ENCODE measurements at places on chromosomes 11 and 22.
A peak's percentile ranks its signal among the peaks of the same experiment; 100 is the strongest.

DNA sequence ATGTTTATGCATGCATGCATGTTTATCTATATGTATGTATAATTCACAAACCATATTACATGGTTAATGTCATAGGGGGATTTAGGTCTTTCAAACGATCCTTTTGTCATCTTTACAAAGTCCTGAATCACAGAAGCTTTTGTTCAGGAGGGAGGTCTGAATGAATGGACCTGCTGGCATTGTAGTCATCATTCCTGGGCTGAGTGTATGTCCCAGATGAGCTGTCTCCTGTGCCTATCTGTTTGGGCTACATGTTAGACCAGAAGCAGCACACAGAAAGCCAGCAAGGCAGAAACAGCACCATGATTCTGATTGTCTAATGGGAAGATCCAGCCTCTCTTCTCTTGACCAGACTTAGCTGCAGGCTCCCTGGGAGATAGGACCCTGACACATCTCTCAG, 69.5 kb downstream of the ADM start:
- DNase-seq, result no peak

- no peak for DNase-seq
These were observed 476.3 kb upstream of the CADM1 start for GRCh38 chr11:115980337-115981103.

DNA sequence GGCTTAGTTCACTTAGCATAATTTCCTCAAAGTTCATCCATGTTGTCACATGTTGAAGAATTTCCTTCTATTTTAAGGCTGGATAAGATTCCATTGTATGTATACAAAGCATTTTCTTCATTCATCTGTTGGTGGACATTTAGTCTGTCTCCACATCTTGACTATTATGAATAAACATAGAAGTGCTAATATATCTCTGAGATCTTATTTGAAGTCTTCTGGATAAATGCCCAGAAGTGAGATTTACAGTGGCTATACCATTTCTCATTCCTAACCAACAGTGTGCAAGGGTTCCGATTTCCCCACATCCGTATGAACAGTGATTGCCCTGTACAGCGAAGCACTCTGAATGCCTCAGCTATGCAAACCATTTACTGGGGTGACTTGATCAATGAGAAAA, 6.6 kb upstream of the ZFTA start:
- no peak for DNase-seq

DNA sequence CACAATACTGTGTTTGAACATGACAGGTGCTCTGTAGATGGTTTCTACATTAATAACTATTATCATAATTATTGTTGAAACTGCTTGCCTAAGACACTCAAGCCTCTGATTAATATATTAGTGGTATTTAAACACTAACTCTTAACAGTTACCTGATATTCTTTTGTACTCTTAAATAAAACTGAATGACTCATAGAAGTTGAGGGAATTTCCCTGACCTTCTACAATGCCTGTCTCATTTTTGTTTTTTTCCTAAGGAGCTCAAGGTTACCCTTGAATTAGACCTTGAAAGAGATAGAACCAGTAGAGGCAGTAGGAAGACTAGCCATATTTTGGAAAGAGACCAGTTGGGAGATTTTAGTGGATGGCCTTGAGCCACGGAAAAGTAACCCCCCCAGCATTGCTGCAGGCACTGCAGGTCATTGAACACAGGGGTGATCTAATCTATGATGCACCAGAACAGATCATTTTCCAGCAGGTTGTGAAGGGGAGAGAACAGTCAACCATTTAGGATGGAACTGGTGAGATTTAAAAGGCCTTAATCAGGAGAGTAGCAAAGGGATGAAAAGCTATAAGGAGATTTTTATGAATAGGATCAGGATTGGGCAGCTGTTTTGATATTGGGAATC, 148.3 kb downstream of the PGR start:
- no peak for DNase-seq

DNA sequence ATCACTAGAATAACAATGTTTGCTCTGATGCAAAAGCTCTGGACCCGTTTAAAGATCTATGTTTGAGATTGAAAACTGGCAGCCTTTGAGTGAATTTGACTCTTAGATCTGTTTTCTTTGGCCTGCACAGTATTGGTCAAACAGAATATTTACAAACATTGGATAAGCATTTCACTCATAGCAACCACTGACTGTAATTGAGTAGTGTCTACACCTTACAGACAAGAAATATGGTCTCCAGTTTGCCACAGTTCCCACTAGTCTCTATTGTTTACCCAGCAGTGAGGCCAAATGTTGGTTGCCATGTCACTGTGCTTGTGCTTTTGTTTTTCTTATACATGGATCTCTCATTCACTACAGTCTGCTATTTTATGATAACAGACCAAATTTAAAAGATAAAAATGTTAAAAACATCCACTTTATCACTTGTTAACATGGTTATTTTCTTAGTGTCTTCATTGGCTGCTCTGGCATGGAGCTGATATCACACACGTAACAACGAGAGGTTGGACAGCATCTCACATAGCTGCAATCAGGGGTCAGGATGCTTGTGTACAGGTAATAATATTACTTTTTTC, 12.2 kb downstream of the ANKRD42 start:
- no peak for DNase-seq

- no peak for DNase-seq
These were observed 765.1 kb downstream of the KCNA4 start for GRCh38 chr11:29251738-29252137.

DNA sequence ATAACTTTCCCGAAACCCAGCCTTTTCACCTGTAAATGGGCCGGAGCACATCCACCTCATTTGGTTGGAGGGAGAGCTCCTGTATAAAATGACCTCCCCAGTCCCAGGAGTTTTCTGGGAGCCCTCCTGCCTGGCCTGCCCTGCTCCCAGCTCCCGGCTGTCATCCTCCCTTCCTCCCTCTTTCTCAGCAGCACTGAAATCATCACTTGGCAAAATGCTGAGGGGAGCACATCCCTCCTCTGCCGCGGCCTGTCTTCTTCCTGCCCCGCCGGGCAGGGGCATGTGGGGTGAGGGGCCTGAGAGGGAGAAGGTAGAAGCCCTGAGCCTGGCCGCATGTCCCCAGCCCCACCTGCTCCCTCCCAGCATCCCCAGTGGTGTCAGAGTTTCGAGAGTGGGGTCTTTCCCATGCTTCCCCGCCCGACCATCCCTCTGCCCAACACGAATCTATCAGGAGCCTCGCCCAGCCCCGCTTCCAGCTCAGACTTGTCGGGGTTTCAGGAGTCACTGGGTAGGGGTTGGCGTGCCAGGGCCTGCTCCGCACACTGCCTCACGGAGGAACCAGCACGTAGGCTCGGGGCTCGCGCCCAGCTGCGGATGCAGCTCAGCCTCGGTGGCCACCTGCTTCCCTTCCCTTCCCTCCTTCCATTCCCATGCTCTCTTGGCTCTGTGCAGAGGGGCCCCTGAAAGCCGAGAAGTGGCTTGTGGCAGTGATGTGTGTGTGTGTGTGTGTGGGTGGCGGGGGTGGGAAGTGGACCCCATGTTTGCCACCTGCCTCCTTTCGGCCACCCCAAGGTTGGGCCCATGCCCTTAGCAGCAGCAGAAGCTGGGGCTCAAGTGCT, 37.1 kb downstream of the NECTIN1 start:
- DNase-seq, result peak; percentile 92

Data from MCF 10A (cell line).